ENCODE measurements at places on chromosomes 1 and 21.
A peak's percentile ranks its signal among the peaks of the same experiment; 100 is the strongest.

DNA sequence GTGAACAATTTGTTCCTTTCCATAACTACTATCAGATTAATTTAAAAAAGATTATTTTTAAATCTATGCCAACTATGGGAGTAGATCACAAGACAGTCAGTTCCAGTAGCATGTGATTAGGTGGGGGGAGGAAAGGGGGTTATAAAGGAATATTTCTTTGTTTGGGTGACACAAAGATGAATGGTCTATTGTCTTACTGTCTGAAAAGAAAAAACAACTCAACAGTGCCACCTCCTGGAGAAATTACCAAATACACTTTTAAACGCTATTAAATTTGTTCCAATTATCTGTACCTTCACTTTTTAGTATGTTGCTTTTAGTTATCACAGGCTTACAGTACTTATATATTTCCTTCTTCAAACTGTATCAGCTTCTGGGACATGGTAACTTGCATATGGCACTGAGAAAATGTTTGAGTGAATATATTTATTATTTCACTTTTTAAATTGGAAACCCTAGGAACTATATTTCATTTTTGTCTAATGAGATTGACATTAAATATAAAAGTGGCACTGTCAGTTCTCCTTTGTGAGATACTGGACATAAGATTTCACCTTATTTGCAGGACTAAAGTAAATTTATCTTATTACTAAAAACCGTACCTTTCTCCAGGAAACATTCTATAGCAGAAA lies 1.7 kb upstream of the SORT1 start:
- peak; percentile 9 for DNase-seq

DNA sequence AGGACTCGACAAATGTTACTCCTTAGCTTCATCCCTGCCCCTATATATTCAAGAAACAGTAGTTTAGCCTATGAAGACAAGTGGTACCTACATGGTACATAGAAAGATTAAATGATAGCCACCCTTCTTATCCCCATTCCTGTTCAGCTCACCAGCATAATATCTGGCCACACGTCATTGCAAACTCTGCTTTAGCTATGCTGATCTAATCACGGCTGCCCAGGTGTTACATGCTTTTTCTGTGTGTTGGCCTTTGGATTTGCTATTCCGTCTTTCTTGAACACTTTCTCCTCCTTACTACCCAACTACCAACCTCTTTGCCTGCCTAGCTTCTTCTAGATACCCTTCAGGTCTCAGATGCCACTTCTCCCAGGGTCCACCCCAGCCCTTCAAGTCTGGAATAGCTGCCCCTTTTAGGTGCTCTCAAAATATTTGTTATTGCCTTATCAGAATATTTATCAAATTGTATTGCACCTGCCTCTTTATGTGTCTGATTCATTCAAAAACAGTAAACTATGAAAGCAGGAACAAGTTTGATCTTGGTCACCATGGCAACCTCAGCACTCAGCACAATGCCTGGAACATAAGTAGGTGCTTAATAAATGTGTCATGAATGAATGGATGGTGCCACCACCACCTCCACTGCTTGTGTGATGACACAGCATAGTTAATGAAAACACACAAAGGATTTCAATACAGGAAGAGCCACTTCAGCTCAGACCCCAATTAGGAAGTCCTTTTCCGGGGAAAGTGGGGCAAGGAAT lies 11.4 kb upstream of the DNASE2B start:
- DNase-seq: no peak

DNA sequence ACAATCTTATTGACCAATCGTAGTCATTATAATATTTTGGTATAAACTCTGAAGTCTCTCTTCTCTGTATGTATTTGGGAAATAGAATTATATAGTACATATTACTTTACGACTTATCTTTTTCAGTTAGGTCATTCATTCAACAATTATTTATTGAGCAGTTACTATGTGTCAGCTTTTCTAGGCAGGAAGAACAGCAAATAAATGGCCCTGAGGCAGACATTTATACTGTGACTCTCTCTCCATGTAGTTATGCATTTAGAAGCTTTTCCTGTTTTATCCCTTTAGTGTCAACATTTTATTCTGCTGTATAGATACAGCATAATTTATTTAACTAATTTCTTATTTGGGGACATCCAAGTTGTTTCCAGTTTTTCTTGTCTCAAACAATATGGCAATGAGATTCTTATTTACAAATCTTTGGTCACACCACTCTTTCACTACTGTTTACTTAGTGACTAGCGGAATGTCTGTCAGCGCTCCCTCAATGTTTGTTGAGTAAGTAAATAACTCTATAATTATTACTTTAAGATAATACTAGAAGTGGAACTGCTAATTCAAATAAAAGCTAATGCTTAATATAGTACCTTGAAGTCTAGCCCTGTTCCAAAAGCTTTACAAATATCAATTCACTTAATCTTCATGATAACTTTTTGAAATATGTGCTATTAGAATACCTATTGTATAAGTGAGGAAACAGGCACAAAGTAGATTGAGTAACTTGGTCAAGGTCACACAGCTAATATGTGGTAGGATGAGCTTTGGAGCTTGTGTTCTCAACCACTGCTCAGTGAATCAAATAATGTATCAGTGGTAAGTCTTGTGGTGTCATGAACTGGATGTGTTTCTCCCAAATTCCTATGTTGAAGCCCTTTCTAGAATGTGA lies 465.6 kb downstream of the SIPA1L2 start:
- DNase-seq: no peak

- DNase-seq: no peak
Observed at GRCh38 chr1:229856009-229856650, 210.9 kb upstream of the GALNT2 start.

GRCh38 chr1:54609301-54609921 lies 13.9 kb downstream of the FAM151A start:
- DNase-seq: no peak

DNA sequence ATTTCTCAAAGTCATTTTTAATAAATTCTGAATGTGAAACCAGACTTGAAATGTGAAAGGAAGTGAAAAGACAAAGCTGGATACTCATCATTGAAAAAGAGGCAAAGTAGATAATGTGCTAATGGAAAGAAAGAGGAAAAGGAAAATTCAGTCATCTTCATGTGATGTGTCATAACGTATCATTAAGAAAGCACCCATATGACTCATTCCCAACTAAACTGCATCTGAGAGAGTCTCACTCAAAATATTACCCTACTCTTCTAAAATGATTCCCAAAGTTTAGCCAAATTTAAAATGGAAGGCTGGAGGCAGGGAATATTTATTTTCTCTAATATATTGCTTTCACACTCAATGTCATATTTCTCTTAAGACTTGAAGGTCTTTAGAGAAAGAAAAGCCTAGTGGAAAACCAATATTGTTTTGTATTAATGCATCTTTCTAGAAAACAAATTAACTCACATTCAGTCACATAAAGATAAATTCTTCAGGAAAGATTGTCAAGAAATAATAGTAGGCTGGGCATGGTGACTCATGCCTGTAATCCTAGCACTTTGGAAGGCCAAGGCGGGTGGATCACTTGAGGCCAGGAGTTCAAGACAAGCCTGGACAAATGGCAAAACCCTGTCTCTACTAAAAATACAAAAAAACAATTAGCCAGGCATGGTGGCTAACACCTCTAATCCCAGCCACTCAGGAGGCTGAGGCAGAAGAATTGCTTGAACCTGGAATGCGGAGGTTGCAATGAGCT lies 129.9 kb downstream of the SLC30A10 start:
- no peak for DNase-seq

- DNase-seq: no peak
Observed at GRCh38 chr1:60972841-60973364, 109.5 kb upstream of the NFIA start.

DNA sequence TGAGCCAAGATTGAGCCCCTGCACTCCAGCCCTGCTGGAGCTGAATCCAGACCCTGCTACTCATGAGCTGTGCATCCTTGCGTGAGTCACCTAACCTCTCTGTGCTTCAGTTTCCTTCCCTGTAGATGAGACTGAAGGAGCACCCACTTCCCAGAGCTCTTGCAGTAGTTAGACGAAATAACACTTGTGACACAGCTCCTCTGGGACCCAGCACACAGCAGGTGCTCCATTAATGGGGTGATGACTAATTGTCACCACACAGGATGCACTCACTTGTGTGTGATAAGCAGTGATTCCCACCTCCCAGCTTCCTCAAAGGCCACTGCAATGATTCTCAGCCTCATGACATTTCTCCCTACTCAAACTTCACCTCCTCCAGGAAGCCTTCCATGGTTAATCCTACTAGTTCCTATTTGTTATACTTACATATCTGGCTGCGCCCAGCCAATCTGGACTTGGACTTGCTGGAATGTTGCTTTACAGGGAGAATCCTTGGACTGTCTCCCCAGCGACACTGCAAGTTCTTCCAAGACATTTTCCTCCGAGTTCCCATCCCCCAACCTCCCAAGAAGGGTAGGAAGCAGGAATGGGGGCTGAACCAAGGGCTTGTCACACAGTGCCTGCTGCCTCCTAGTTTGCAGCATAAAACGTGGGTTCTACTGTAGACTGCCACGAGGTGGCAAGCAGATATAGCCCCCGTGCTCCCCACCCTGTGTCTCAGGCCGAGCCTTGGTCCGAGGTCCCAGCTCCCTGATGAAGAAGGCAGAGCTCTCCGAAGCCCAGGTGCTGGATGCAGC lies 17.2 kb downstream of the DRAXIN start:
- DNase-seq: no peak

DNA sequence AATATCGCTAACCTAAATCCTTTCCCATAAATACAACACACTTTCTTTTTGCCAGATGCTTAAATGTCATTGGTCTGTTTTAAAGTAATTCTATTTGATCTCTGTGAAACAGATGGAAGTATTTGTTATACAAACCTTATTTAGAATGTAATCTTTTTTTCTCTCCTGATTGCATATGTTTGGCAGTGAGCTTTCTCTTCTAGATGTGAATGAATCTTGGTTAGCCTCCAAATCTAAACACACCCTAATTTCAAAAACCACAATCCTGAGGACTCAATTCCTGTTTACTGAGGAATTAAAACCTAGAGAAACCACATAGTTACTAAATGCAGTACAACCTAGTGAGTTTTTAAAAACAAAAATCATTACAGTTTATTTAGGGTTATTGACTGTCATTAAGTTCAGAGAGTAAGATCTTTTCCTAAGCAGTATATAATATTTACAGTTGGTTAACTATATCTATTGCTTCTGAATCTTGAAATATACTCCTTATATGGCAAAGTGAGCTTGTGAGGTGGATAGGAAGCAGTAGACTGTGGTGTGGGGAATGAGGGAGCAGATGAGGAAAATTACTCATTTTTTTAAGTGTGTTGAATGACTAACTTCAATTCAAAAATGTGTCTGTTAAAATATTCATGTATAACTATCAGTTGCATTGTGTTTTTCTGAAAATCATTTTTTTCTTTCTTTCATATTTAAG lies 218.7 kb downstream of the FMN2 start:
- no peak for DNase-seq

- no peak for DNase-seq
Observed at GRCh38 chr1:205543351-205544301, 39.2 kb downstream of the CDK18 start.

GRCh38 chr1:208184966-208185654 lies 59.1 kb downstream of the PLXNA2 start:
- DNase-seq: no peak

GRCh38 chr1:58982259-58982998 lies 198.6 kb upstream of the JUN start:
- DNase-seq: no peak

DNA sequence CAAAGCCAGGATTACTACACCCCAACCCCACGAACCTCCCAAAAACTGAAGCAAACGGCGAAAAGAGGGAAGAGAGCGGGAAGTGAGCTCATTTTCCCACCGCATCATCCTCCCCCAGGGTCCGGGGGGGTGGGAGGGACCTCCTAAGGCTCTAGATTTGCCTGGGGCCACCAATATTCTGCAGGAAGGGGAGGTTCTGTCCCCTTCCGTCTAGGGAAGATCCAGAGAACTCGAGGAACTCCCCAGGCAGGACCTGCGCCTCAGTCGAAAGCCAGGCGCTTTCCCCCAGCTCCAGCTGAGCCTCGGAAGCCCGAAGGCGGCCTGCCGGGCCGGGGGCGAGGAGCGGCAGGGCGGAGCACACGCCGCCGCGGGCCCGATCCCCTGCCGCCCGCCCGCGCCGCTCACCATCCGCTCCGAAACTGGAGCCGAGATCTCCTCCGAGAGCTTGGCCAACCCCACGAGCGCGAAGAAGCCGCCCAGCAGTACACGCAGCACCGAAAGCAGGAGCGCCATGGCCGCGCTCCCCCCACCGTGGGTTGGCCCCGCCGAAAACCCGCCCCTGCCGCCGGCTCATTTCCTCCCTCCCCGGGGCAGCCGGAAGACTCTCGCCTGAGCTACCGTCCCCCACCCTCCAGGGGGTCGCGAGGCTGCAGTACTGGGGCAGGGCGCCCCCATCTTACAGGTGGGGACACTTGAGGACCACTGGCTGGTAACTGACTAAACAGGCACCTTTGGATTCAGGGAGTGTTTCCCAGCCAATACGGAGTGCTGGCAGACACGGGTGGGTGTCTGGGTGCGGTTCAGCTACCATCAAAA lies at the start of gene TMEM35B:
Gene TMEM35B (minus strand): TSS at position 555 of the 816 bp plus-strand sequence. CDS start 42 bp downstream, at position 513.
- DNase-seq: peak; percentile 11

GRCh38 chr1:243496806-243497205 lies 241.0 kb downstream of the SDCCAG8 start:
- DNase-seq: no peak

- DNase-seq: peak; percentile 78
Observed at GRCh38 chr21:17819114-17819876, at the start of gene C21orf91. TSS of gene C21orf91 (minus strand) at chr21:17819356. CDS start at chr21:17818318, 1,038 bp downstream.

DNA sequence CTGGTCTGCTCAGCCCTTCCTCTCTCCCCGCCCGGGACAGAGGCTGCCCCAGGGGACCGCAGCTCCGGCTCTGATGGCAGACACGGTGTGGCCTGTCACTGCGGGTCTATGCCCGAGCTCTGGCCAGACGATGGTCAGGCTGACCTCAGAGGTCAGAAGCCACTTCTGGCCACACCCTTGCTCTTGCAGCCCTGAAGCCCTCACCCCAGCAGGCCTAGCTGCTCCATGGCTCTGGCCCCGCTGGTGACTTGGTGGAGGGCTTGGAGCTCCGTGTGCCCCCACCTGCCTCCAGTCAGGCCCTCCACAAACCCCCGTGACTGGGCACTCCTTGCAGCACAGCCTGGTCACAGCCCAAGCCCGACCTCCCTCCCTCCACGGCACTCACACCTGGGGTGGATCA lies 47.6 kb downstream of the PRDM16 start:
- no peak for DNase-seq

- no peak for DNase-seq
Observed at GRCh38 chr1:91400133-91400725, 4.4 kb downstream of the HFM1 start.

DNA sequence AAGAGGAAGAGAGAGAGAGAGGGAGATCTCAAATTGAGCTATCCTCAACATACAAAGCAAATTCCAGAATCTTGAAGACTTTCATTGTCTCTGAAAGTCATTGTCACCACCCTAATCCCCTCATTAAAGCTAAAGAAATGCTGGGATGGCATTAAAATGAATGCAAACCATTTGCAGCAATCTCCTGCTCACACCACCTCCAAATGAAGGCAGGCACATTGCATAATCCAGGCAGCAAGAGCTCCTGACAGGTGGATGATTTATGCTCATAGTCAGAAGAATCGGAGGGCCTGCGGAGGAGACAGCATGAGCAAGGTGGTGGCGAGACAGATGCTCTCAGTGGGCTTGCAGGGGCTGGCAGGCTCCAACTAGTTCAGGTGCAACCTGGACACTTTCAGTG lies 90.2 kb downstream of the ESRRG start:
- no peak for DNase-seq
